ENCODE measurements at places on chromosomes 5 and 9.

GRCh38 chr5:143558048-143558447, 154.6 kb upstream of the NR3C1 start:
- no peak for DNase-seq

- DNase-seq = no peak
Measured at GRCh38 chr9:136685216-136685615, 2.0 kb downstream of the AGPAT2 start.

DNA sequence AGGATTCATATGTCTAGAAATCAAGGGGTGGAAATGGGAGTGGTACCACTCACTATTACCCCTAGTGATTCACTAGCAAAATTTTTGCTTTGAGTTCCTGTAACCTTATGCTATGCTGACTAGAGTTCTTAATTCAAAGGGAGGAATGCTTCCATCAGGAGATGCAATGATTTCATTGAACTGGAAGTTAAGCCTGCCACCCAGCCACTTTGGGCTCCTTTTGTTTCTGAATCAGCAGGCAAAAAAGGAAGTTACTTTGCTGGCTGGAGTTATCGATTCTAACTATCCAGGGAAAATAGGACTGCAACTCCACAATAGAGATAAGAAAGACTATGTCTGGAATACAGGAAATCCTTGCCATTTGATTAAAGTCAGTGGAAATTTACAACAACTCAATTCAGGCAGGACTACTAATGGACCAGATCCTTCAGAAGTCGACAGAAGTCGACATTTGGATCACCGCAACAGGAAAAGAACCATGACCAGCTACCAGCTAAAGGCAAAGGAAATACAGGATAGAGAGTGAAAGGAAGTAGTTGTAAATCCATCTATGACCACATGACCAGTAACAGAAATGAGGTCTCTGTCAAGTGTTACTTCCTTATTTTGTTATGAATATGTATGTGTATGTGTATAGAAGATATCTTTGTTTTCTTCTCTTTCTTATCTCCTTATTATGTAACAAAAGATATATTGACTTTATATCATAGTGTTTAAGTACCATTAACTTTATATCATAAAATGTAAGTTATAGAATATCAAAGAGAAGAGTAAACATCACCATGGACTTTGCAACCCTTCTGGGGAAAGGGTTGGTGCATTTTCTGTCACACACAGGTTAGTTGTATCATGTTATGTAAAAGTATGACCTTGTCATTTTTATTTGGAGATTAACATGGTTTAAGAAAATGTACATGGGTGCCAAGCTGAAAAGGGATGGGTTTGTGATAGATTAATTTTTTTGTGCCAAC, 198.7 kb upstream of the HAPLN1 start:
- DNase-seq = peak; percentile 39

GRCh38 chr9:136668983-136669790, 6.5 kb downstream of the EGFL7 start:
- DNase-seq = no peak

DNA sequence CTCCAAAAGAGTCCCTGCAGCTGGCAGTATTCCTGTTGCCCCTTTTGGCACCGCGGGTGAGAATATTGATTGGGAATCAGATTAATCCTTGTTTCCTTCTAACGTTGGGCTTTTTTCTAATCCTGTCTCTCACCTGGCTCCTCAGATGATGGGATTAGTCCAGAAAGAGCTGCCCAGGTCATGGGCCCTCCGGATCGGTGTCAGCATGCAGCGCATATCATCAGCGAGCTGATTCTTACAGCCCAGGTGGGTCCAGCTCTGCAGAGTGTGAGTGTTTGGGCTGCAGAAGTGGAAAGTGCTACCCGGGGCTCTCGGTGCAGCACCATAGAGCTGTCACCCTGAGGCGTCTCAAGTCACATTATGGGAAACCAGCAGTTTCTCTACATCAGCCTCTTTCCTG, 40.9 kb upstream of the PRDM12 start:
- DNase-seq = no peak

All from choroid plexus epithelial cell (primary cell).